MM.1S (cell line): ENCODE measurements at places on chromosomes 3 and 15.

- DNase-seq: no peak
These were observed 241.6 kb upstream of the KBTBD8 start for GRCh38 chr3:66756468-66757036.

DNA sequence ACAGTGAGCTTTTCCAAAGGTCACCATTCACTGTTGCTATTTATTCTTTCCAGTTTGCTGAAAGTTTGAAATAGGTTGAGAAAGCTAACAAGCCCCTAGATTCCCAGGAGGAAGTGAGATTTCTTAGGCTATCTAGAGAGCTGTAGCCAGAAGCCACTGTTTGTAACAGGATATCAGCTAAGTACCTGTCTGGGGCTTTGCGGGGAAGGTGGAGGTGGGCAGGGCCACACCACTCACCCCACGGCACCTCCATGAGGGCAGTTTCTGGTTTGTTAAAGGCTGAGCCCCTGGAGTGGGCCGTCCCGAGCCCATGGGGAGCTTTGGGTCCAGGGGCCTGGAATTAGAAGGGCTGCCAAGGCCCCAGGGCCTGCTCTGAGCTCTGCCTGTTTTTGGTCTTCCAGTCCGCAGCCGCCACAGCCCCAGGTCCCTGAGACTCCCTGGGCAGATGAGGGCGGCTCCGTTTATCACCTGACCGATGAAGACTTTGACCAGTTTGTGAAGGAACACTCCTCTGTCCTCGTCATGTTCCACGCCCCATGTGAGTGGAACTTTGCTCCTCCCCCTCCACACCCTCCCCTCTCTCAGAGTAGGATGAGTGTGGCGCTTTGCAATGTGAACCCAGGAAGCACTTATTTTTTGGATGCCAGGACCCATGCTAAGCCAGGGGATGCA is 63.4 kb downstream of the PDIA5 start:
- no peak for DNase-seq

DNA sequence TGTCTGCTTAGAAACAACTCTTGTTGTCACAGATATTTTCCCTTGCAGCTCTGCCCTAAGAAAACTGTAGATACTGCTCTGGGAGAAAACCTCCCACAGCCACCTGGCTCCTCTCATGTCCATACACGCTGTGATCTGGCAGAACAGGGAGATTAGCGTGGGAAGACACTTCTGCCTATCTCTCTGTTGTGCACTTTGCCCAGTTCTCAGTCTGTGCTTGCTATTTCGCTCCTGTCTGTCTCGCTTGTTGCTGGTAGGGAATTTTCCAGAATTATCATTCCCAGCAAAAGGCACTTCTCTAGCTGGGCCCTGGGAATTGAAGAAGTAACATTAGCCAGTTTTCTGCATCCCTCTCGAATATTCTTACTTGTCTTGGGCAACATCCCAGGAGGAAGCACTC is 8.1 kb upstream of the GATM start:
- DNase-seq: no peak

DNA sequence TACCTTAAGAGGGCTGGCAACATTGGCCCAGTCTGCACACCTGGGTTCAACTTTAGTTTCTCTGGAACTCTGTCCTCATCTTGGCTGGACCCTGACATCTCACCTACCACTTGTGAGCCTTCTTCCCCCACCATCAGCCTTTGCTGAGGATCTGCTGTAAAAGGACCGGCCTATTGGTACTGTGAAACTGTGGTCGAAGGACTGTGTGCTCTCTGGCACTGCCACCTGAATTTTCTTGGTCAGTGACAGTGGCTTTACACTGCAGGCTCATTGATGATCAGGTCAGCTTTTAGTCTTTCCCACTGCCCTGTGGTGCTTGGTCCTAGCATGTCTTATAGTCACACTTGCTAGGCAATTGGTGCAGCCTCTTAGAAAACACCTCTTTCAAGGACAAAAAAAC is 86.9 kb downstream of the PEX5L start:
- no peak for DNase-seq

DNA sequence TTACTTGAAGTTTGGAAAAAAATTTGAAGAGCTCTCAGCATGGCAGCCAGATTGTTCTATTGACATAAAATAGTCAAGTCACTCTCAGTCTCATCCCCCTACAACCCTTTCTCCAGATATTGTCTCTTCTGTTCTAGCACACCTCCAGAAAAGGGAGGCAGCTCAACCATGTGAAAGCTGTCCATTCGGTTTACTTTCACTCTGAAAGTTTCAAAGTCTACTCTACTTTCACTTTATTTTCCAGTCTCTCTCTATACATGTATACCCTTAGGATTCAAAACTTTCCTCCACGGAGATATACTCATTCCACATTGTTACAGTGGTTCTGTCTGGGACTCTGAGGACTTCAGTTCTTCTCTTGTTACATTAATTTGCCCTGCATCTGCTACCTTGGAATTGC is 111.0 kb upstream of the STAC start:
- DNase-seq: no peak

- DNase-seq: peak; percentile 65
These were observed 68.9 kb upstream of the TNFSF10 start for GRCh38 chr3:172591876-172592771.

DNA sequence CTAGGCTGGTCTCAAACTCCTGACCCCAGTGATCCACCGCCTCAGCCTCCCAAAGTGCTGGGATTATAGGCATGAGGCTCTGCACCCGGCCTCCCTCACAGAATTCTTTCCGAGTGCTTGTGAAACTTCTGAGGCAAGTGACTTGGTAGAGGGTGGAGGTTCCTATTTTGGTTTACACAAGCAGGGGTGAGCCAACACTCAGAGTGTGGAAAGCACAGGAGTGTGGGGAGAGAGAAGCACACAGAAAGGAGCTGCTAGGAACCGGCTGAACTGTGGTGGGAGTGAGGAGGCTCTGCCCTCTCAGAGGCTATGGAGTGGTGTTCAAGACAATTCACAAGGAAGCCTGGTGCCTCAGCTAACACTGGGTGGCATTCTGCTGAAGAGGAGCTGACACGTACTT is 7.7 kb downstream of the CAPN3 start:
- DNase-seq: no peak

DNA sequence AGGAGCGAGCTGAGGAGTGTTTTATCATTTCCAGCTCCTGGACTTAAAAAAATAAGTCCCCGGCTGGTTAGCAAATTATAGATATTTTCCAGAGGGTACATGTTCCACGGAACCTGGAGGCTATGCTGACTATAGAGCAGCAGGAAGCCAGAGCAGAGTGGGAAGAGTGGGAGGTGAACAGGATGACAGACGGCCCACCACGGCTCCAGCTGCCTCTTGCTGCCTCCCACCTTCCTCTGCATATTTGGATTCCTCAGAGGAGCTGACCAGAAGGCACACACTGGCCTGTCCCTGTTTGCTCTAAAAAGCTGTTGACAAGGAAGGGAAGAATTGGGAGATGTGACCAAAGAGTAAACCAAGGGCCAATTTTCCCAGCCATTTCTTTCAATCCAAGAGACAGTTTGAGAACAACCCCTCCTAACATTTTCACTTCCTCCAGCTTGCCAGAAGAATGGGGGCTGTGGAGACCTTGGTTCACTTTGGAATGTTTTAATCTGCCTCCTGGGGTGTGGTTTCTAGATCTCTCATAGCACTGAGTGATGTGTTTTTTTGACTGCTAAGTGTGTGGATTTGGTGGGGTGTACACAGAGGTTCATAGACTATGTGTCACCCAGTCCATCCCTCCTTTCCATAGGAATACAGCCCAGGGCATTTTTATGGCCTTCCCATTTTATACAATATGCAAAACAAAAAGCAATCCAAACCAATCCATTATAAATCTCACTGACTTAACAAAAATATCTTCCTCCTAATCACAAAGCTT is 36.8 kb downstream of the HGD start:
- no peak for DNase-seq

- DNase-seq: no peak
These were observed 87.6 kb downstream of the FOXP1 start for GRCh38 chr3:71495708-71496472.

DNA sequence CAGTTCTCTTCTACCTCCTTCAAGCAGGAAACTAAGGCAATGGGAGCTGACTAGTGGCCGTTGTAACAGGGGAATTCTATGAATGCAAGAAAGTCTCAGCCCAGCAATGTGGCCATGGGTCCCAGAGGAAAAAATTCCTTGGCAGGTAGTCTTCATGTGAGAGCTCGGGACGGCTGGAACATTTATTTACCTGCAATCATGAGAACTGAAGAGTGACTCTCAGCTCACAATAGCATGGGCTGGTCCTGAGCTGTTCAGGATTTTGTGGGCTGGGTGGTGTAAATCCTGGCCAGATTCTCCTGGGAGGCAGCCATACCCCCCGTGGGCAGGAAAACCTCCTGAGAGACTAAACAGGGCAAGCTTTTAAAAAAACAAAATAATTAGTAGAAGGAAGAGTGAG is 330.3 kb upstream of the CTNNB1 start:
- no peak for DNase-seq

DNA sequence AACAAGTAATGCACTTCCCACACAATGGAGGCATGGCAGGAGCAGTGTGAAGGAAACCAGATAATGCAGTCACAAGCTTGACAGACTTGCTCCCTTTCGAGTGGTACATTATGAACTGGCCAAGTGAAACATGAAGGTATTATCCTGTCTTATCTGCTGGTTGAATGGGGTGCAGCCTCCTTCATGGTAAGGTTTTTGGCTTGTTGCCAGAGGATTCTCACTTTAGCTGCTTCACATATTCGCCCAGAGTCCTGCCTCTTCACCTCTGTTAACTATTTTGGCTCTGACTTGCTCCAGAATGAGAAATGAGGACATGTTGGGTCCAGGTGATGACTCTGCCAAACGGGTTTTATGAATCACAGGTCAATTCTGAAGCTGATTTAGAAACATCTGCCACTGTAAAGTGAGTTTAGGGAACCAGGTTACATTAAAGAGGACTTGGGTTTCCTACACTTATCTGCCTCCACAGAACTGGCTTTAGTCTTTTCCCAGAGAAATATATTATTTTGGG is 19.5 kb upstream of the CCDC39 start:
- no peak for DNase-seq

- no peak for DNase-seq
These were observed 95.1 kb upstream of the UMPS start for GRCh38 chr3:124635169-124635539.

GRCh38 chr3:140344601-140345205 is 333.2 kb upstream of the TRIM42 start:
- no peak for DNase-seq

DNA sequence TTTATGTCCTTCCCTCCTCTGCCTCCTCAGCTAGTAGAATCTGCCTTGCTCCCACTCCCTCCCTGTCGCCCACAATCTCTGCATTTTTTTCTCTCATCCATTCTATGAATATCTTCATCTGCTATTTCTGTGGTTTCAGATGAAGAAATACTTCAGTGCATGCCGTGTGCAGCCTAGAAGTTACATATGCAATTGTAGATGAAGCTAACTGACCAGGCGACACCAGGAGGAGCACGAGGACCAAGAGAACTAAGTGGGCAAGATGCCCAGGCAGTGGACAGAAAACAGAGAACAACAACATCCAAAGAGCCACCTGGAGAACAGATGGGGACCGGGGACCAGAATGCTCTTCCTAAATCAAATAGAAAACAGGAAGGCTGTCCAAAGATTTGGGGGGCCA is 121.4 kb upstream of the ATP11B start:
- DNase-seq: no peak

DNA sequence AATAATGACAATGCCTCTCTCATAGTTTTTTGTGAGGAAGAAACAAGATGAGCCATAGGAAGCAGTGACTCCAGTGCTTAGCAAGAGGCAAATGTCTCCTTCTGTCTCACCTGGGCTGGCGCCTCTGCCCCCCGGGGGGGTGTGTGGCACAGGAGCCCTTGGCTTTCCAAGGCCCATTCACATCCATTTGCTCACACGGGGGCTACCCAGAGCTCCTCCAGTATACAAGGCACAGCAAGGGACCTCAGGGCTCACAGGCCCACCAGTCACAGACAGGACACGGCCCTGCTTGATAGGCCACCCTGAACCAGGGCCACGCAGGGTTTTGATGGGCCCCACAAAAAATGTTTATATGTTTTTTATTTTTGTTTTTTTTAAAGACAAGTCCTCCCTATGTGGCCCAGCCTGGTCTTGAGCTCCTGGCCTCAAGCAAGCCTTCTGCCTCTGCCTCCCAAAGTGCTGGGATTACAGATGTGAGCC is 21.9 kb upstream of the EHD4 start:
- DNase-seq: no peak
